ENCODE measurements at places on chromosomes 11 and 22.

DNA sequence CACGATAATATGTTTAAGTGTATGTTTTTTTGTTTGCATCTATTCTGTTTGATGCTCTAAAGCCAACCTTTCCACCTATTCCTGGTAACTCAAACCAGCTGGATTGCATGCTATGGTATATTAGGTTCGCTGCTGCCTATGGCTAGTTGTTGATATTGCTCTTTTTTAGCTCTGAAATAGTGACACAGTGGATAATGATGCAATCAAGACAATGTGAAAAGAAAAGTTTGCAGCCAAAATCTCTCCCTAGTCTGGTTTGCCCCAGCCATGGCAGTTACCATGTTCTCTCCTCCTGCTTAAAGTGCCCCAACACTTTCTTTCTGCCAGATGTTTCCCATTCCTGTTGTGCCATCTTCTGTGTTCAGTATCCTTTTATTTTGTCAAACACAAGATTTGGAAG lies 269.7 kb downstream of the DYNC2H1 start:
- no peak for DNase-seq

DNA sequence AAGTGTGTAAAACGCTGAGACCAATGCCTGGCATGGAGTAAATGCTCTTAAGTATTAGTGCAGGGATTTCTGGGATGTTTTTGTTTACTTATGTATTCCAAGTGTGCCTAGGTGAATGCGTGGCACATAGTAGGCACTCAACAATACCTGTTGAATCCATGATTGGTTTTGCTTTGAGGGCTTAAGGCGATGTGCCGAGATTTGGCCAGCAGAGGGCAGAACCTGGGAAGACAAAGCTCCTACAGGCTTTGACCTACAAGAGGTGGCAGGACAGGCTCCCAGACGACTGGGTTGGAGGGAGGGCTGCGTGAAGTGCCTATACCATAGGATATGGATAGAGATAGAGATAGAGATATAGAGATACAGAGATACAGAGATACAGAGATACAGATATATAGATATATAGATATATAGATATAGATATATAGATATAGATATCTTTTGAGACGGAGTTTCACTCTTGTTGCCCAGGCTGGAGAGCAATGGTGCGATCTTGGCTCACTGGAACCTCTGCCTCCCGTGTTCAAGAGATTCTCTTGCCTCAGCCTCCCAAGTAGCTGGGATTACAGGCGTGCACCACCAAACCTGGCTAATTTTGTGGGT lies 13.9 kb downstream of the KCNE3 start:
- DNase-seq, result peak; percentile 54

GRCh38 chr11:115848080-115848479 lies 343.9 kb upstream of the CADM1 start:
- DNase-seq, result no peak

DNA sequence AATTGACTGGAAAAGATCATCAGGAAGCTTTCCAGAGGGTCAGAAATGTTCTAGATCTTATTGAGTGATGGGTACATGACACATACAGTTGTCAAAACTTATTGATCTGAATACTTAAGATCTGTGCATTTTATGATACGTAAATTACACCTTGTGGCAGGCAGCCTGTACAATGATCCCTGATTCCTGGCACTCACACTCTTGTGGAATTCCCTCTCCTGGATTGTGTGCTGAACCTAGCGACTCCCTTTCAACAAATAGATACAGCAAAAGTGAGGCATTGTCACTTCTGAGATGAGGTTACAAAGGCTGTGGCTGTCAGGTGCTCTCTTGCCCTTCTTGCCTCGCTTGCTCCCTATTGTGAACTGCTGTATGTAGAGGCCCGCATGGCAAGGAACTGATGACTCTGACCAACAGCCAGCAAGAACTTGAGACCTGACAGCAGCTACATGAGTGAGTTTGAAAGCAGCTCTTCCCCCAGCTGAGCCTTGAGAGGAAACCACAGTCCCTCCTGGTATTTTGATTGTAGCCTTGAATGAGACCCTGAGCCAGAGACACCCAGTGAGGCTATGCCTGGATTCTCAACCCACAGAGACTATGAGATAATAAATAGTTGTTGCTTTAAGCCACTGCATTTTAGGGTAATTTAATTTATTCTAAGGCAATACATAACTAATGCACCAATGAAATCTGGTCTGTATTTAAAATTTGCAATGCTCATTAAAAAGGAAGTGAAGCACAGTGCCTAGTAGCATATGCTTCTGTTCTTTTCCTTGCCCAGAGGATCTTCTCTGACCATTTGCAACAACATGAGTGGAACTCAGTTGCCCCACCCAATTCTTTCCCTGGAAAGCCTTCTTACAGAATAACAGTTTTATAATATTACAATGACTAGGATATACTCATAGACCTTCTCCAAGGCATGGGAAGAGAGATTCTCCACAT lies 60.5 kb upstream of the IZUMO1R start:
- DNase-seq, result no peak

- DNase-seq, result no peak
Measured at GRCh38 chr11:111582163-111582562, 20.1 kb upstream of the SIK2 start.

GRCh38 chr22:44277386-44278135 lies 35.2 kb downstream of the SHISAL1 start:
- DNase-seq, result no peak

- peak; percentile 49 for DNase-seq
Measured at GRCh38 chr22:43151251-43152002, at the start of gene TSPO. TSPO (plus strand) TSS chr22:43151559; CDS start chr22:43159239, 7,680 bp downstream.

GRCh38 chr11:132898021-132898420 lies 634.3 kb downstream of the OPCML start:
- no peak for DNase-seq

DNA sequence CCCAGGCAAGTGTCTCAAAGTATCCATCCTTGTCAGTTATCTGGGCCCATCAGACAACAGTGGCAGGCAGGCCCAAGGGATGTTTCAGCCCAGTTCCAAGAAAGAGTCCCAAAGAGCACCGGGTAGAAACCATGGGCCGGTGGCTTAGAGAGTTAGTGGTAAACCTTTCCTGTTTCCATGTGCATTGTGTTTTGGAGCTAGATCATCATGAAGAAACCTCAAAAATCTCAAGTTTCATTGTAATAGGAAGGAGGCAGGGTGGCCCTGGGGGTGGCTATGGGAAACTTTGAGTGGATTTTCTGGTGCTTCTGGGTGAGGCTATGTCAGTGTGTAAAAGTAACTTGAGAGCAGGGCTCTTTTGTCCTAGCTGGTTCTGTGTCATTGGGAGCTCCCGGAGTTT lies 68.1 kb downstream of the UBASH3B start:
- DNase-seq, result peak; percentile 27

GRCh38 chr11:87391496-87391895 lies 353.8 kb downstream of the TMEM135 start:
- DNase-seq, result no peak

- no peak for DNase-seq
Measured at GRCh38 chr11:122195790-122196189, 79.8 kb upstream of the BLID start.

GRCh38 chr11:59801981-59802638 lies 8.5 kb downstream of the MRPL16 start:
- no peak for DNase-seq

- DNase-seq, result no peak
Measured at GRCh38 chr11:64642871-64643255, 51.8 kb downstream of the SLC22A12 start.

DNA sequence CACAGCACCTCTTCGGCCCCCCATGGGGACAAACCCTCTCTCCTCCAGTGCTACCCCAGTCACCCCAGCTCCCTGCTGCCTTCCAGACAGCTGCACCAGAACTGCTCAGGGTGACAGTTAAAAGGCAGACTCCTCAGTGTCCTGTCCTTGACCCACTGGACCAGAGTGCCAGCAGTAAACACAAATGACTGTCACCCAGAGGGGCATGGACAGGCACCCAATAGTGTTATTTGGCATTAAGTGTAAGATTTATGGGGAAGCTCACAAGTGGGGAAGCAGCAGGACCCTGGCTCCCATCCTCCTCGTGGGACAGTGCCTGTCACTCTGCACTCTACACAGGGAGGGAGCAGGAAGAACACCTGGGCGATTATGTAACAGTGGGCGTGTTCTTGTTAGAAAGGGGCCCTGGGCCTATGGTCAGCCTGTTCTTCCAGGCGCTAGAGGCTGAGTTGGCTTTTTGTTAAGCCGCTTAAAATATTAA lies 5.0 kb downstream of the RPS19BP1 start:
- no peak for DNase-seq

DNA sequence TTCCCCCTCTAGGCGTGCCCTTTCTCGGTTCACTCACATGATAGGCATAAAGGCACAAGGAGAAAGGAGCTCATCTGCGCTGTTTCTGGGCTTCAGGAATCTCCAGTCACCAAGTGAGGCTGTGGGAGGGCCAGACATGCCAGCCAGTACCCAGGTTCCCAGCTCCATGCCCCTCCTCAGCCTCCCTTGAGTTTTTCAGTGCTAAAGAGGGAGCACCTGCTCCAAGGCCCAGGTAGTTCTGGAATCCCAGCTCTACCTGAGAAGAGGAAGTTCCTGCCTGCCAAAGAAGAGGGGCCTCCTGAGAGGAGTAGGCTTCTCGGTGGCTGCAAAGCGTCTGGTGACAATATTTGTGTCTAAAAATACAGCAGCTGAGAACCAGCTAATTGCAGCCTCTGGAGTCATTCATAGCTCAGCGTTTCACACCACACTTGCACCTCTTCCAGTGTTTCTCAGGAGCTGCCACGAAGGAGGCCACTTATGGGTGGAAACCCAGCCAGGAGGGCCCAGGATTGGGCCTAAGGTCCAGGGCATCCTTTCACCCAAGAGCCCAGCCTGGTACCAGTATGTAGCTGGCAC lies 197.4 kb downstream of the TRIM29 start:
- no peak for DNase-seq

- no peak for DNase-seq
Measured at GRCh38 chr11:126123686-126124085, 61.0 kb upstream of the CDON start.

DNA sequence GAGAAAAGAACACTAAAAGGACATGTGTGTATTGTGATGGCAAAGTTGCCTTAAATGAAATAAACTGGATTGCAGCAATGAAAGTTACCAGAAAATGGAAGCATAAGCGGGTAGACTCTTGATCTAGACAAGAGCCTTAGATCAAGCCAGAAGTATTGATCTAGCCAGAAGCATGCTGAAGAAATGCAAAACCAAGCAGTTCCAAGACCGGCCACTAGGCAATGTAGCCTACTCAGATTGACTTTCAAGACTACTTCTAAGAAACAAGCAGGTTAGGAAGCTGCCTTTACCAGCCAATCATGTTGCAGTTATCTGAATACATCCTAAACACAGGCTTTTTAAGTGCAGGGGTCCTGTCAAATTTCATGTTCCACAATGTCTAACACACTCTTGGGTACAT lies 54.6 kb downstream of the KCNA4 start:
- no peak for DNase-seq

DNA sequence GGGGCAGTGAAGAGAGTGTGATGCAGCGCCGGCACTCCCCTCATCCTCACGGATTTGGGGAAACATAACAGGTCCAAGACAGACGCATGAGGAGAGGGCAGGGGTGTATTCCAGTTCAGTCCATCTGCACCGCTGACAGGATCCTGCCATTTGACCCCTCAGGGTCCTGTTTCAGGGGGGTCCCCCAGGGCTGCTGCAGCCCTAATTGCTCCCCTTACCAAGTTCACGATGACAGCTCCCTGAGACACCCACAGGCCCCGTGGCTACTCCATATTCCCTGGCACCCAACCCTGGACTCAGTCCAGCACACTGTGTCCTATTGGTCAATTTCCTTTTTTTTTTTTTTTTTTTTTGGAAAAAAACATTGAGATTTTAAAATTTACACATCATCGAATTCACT lies 41.5 kb downstream of the SHANK2 start:
- no peak for DNase-seq

DNA sequence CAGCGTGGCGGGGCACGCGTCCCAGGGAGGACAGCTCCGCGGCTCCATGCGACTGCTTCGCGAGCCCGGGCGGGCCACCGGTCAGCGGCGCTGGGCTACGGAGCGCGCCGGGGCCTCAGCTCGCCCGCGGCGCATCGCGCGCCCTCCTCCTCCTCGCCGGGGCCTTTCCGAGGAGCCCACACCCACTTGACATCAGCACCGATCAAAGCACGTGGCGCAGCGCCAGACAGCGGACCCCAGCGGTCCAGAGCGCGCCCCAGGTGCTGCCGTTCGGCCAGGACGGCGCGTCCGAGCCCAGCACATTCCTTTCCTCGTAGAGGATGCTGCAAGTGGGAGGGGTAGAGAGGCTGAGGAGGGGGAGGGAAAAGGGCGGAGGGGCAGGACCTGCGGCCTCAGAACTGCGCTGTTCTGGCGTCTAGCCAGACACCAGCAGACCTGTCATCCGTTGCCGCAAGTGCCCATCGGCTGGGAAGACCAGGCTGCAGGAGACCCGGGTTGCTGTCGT lies 88.6 kb downstream of the PLEKHA7 start:
- DNase-seq, result no peak

DNA sequence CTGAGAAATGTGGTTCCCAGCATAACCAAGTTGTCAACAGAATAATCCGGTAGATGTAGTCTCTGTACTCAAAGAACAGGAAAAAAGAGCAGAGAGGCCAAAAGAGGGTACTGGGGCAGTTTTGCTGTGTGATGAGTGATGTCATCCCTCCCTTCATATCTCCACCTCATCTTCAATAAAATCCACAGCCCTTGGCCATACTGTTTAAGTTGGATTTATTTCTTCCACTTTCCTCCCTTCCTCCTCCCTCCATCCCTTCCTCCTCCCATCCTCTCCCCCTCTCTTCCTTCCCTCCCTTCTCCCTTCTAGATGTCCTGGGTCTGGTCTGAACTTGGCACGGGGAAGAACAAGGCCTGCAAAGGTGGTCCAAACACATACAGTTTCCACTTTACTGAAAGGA lies 18.2 kb upstream of the GRK3 start:
- DNase-seq, result no peak

DNA sequence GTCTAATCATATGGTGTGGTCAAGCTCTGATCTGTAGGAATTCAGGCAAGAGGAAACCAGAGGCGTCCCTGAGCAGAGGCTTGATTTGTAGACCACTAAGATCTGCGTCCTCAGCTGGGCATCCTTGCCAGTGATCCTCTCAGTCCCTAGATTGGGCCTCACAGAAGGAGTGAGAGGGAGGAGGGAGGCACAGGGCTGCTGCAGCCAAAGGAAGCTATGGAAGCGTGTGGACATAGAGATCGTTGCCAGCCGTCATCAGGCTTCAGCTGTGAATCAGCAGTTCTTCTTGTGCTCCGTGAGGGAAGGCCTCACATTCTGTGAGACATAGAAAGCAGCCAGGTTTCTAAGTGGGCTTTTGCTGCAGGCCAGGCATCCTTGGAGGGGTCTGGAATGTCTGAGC lies 254.6 kb upstream of the KIRREL3 start:
- DNase-seq, result no peak

DNA sequence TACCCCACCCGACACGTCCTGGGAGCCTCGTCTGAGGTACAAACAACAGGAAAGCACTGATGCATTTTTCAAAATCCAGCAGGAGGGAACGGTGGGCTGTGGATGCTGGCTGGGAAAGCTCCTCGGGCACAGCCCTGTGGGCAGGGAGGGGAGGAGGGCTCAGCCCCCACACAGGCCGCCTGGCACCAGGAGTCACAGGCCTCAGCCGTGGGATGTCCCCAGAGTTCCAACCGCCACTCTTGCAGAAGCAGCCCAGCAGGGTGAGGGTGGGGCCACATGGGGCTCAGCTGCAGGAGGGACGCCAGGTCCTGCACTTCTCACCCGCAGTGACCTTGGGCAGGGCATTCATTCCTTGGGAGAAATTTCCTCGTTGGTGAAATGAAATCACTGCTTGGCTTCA lies 274.6 kb downstream of the BRD1 start:
- no peak for DNase-seq
